Epithelial cell of esophagus (primary cell): ENCODE measurements at places on chromosomes 5 and 9.

GRCh38 chr9:93898502-93899426 lies 56.4 kb downstream of the BARX1 start:
- DNase-seq: no peak

DNA sequence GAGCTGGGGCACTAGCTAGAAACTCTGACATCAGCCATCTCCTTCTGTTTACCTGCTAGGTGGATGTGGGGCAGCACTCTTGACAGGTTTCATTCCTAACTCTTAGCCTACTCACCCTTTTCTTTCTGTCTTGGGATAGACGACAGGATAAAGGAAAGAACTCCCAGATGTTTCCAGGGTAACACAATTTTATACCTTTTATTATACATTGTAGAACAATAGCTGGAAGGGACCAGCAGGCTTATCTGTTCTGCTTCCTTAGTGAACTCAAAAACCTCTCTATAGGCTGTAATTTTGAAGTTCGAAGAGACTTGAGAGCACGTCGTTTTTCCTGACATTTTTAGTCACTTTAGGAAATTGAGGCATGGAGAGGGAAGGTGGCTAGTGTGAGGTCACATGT lies 13.2 kb downstream of the SPTAN1 start:
- no peak for DNase-seq

DNA sequence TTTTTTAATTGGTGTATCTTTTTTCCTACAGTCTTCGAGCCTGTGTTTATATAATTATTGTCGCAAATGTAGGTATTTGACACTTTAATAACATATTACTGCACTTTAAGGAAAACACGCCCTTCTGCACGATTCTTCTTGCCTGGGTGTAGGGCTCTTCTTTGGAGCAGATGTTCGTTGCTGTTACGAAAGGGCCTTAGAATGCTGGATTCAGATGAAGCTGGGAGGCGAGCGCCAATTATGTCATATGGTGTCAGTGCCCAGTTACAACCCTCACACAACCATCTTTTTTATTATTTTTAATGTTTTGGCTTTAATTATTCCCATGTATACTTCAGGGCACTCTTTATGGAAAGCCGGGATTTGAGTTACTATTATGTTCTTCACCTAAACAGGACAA lies 553.0 kb downstream of the EBF1 start:
- DNase-seq: no peak

- DNase-seq: no peak
Observed at GRCh38 chr5:171810227-171810626, 24.6 kb downstream of the SMIM23 start.

GRCh38 chr9:4936823-4937222 lies 48.2 kb upstream of the JAK2 start:
- no peak for DNase-seq

DNA sequence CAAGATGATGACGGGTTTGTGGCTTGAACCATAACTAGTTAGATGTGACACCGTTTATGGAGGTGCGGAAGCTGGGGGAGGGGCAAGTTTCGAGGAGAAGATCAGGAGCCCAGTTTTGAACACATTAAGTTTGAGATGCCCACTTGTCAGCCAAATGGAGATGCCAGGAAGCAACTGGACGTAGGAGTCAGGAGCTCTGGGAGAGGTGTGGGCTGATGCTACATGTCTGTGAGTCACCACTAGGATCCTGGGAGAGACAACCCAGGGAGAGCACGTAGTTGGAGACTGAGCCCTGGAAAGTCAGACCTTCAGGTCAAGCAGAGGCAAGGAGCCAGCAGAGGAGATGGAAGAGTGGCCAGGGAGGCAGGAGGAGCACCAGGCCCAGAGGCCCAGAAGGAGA lies 48.8 kb upstream of the SLC25A51 start:
- peak; percentile 87 for DNase-seq

DNA sequence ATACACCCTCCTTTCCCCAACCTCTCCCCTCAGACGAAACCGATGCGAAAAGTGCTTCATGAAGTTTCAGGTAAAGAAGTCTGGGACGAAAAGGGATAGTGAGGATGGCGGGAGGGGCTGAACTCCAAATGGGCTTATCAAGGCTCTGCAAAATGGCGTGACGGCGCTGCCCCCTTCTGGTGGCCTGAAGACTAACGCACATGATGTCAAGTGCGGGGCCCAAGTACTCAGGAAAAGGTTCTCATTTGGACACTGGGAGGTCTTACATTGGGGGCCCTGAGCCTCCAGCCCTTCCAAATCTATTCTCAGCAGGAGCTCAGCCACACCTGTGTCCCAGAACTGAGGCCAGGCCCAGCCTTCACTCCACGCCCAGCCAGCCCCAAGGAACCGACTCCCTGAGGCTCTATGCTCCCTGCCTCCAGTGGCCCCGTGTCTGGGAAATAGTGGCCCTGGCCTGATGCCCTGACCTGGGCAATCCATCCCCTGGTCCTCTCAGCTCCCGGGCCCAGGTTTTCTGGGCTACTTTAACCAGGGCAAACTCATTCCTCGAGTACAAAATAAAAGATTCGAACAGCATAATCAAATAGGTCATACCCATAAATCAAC lies 119.9 kb downstream of the KCNIP1 start:
- peak; percentile 58 for DNase-seq

DNA sequence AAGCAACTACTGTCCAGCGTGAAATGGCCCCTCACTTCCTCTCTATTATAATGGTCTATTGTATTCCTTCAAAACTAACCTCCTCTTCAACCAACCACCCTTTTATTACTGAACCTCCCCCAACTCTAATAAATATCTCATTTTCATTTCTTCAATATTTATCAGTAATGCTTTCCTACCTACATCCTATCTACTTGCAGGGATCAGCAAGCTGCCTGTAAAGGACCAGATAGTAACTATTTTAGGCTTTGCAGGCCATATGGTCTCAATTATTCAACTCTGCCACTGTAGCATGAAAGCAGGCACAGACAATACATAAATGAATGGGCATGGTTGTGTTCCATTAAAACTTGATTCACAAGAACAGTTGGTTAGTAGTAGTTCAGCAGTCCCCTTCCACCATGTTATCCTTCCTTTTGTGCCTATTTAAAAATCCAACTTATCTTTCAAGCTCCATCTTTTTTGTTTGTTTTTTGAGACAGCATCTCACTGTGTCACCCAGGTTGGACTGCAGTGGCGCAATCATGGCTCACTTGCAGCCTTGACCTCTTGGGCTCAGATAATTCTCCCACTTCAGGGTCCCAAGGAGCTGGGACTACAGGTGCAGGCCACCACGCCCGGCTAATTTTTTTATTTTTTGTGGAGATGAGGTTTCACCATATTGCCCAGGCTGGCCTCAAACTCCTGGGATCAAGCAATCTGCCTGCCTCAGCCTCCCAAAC lies 45.8 kb downstream of the PCDHGC5 start:
- no peak for DNase-seq

DNA sequence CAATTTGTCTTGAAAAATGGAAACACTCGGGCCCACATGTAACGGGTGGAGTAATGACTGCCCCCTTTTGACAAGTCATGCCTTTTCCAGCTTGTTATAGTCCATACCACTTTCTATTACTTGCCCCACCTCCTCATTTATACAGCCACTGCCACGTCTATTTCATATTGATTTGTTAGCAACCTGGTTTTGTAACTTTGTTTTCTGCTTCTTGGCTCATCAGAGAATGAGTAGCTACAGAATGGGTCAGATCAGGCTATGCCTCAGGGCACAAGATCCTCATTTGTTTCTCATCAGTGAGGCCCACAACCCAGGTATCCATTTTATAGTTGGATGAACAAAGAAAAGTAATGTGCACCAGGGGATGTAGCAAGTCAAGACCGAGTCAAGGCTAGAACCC lies 1.7 kb downstream of the GFRA3 start:
- no peak for DNase-seq

GRCh38 chr5:157263496-157264090 lies 2.3 kb upstream of the CYFIP2 start:
- peak; percentile 70 for DNase-seq

- peak; percentile 79 for DNase-seq
Observed at GRCh38 chr9:135891027-135891631, 16.2 kb downstream of the CAMSAP1 start.

DNA sequence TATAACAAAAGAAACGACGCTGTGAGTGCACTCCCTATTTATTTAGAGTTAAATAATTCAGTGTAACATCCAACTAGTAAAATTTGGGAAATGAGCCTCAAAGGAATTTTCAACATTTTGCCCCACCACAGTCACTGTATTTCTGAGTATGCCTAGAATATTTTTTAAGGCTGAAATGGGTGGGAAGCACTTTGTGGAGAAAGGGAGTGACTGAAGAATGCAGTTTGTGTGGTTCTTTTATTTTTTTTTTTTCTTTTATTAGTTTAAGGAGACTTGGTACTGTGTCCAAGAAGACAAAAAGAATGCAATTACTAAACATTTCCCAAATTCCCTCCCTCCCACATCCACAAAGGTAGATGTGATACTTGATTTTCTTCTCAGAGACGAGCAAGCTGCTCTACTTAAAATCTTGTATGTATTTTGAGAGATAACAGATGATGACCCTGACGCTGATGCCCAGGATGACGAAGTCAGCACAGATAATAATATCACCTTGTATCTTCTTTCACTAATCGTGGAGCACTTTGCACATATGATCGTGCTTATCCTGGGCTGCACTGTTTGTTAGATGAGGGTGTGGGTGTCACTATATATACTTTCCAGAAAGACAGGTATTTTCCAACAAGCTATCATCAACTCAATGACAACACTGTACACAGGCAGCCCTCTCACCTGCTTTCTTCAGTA lies 586.3 kb downstream of the RAB3C start:
- DNase-seq: no peak

- no peak for DNase-seq
Observed at GRCh38 chr9:135581636-135582426, 20.3 kb downstream of the PAEP start.

DNA sequence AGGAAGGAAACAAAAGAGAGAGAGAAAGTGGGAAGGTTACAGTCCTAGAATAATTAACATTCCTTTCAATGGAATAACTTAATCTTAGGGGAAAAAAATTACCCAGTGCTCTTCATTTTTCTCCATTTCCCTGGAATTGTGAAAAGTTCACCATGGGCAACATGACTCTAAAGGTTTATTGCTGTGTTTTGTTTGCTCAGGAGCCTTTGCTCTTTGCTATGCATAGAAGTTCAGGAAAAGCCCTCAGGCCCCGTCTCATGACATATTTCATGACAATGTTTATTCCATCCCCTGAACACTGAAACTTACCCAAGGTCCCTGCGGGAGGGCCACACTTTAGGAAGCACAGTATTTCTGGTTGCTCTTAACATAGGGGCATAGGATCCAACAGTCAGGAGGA lies 9.8 kb upstream of the CTSL start:
- no peak for DNase-seq

DNA sequence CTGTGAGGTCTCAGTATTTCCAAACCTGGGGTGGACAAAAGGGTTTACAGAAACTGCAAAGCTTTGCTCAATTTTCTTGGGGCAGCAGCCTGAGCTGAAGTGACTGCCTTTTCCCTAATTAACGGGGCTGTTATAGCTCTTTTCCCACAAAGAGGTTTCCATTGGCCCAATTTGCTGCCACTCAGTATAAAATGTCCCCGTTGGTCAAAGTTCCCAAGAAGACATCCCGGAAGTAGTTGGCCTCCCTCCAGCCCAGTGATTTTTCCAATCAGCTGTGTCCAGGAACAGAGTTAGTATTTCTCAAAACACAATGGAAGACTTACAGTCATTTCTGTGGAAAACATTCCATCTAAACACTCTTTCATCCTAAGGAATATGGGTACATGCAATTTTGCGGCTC lies 643.6 kb downstream of the ACTL7B start:
- no peak for DNase-seq

DNA sequence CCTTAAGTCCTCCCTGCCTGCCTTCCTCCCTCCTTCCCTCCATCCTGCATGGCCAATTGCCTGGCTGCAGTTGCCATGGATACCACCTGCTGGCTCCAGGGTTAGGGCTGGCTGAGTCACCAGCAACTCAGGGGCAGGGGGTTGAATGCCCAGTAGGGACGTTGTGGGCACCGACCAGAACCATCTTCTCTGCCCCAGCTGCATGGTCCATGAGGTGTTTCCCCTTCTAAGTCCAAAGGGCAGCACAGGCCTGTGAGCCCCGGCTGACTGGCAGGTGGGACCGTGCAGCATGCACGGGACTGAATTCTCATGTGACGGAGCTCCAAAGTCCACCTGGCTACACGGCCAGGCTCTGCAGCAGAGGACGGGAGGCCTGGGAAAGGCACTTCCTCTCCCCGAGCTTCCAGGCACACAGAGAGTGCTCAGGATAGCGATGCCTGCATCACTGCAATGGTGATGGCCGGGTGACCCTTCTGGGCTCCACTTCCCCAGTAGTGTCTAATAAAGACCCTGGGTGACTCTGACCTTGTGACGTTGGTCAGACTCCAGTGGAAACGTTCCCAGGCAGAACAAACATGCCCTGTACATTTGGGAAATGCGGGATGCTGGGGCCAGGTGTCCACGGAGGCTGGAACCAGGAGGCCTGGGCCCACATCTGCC lies 5.7 kb downstream of the ASS1 start:
- DNase-seq: no peak

DNA sequence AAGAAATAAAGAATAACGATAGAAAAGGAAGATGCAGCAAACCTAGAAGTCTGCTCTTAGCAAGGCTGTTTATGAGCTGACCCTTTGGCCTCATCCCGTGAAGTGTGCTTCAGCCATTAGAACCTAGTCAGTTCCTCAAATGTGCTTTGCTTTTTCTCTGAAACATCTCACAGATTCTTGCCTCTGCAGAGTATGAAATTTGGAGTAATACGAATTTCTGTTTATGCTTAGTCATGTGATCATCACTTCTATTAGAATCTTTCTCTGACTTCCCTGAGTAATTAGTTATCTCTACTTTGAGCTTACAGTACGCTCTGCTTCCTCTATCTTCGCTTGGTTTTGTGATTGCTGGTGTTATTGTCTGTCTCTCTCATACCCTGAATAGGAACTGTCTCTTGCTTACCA lies 11.3 kb downstream of the CYSTM1 start:
- DNase-seq: no peak

DNA sequence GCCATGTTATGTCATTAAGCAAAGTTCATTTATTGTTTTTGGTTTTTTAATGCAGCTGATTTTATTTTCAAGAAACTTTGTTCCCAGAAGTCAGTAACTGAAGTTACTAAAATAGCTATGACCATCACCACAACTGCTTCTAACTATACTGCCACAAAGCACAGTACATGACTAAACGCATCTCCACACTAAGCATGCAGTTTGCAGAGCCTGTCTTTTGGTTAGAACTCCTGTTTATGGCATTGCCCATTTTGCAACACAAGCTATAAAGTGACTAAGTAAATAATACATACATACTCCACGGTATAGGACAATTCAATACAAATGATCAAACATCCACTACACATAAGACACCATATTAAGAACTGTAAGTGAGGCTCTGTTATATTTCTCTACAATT lies 109.7 kb downstream of the MLLT3 start:
- DNase-seq: peak; percentile 44

DNA sequence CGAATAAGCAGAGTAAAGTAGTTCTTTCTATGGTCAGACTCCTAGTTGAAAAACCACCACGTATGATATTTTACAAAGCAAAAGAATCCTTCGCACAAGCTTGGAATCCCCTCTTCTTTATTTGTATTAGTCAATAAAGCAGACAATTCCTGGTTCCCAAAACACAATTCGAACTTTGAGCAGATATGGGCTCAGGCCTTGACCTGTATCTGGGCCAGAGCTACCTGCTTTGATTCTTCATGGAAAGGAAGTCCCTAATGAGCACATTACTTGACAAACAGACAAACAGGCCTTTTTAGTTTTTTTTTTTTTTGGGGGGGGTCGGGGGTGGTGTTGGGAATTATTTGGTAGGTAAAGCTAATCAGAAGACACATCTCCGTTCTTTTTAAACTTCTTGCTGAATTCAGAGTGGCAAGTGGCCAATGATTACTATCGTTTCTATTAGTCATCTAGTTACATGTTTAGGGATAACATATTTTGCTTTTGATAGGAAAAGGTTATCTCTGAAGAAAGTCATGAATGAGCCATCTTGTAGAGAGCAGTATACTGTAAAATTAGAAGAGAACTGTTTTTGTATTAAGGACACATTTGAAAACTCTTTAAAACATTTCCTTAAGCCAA lies 116.6 kb upstream of the HMHB1 start:
- DNase-seq: no peak
